ENCODE measurements at places on chromosomes 6 and 20.
A peak's percentile ranks its signal among the peaks of the same experiment; 100 is the strongest.

DNA sequence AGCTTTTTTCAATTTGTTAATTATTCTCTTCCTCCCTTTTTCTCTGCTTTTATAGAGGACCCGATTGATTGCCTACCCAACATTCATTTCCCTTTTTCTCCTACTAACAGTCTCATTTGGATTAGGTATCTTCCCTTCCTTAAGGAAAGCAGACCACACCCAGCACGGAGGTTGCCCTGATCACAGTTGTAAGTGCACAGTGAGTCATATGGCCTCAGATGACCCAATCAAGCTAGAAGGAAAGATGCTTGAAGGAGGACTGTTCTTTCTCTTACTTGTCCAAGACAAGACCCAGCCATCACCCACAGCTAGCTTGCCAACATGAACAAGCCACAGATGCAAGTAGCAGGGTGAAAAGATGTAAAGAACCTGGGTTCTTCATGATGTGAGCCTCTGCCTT, 518.6 kb downstream of the PKHD1 start:
- DNase-seq: no peak

DNA sequence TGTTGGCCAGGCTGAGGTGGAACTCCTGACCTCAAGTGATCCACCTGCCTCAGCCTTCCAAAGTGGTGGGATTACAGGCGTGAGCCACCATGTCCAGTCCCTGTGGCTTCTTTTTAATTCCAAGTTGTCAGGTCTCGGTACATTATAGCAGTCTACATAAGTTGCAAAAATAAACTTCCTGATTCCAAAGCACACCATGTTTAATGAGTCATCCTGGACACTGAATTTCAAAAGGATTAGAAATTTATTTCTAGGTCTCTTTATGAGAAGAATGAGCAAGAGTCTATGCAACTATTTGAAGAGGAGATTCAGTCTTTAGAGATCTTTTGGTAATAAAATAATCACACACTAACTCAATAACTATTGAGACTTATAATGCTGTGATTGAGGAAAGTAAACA, 63.9 kb upstream of the MCHR2 start:
- no peak for DNase-seq

DNA sequence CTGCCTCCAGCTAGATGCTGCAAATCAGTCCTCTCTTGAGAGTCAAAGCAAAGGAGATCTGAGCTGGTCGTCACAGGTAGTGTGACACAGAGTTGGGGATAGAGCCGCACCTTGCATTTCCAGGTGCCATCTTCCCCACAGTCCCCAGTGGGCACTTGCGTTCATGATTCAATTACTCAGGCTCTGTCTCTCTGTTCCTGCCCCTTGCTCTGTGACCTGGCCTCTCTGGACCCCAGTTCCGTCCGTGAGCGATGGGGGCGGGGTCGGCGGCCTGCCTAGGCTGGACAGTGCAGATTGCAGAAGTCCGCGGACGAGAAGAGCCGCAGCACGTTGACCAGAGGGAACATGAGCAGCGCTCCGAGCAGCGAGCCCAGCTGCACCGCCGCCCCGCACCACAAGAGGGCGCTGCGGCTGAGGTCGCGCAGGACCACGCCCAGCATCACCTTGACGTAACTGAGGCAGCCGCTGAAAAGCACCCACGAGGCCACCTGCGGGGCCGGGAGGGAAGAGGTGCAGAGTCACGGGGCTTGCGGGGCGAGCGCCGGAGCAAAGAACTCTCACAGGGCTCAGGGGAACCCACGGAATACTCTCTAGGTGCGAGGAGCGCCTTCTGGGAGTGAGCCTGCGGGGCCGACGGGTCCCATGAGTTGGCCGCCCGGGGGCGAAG, 7.4 kb downstream of the SLC52A3 start:
- DNase-seq: no peak

GRCh38 chr6:169005166-169005565, 248.5 kb downstream of the THBS2 start:
- DNase-seq: no peak

GRCh38 chr20:55053389-55053788, 578.0 kb downstream of the DOK5 start:
- no peak for DNase-seq

GRCh38 chr20:31719644-31720485, 2.8 kb downstream of the BCL2L1 start:
- peak; percentile 42 for DNase-seq

All from transverse colon (tissue), 4 donors.